ENCODE measurements at places on chromosomes 5 and 9. TPM values are rescaled to one million over a fixed set of nuclear protein-coding genes. Genes with fewer than 3 reads are reported as not detected.

PCDHB10 gene
- not detected for total RNA-seq

FGF1 gene
- total RNA-seq, result not detected

PCDHGA6 gene
- total RNA-seq, result 0.22 TPM

FOXD4L4 gene
- total RNA-seq, result 0.15 TPM

DNA sequence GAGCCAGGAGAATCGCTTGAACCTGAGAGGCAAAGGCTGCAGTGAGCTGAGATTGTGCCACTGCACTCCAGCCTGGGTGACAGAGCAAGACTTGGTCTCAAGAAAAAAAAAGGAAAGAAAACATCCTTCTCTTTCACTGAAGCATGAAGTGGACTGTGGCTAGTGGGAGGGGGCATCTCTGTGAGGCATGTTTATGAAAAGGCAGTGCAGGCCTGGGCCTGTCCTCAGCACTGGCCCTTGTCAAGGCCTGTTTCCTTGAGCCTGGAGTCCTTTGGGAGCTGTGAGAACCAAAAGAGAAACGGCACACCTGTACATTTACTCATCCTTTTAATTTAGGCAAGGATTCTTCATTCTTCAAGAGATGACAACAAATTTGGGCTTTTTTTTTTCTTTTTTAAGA is 18.3 kb upstream of the FUBP3 start:
- no peak overlapping the region for H3K27ac ChIP-seq
- no peaks in the 10 kb centered on the region for H3K36me3 ChIP-seq
- no peaks in the 10 kb centered on the region for H3K27me3 ChIP-seq
- DNase-seq, result no peak
- H3K4me3 ChIP-seq, result no peak overlapping the region

DNA sequence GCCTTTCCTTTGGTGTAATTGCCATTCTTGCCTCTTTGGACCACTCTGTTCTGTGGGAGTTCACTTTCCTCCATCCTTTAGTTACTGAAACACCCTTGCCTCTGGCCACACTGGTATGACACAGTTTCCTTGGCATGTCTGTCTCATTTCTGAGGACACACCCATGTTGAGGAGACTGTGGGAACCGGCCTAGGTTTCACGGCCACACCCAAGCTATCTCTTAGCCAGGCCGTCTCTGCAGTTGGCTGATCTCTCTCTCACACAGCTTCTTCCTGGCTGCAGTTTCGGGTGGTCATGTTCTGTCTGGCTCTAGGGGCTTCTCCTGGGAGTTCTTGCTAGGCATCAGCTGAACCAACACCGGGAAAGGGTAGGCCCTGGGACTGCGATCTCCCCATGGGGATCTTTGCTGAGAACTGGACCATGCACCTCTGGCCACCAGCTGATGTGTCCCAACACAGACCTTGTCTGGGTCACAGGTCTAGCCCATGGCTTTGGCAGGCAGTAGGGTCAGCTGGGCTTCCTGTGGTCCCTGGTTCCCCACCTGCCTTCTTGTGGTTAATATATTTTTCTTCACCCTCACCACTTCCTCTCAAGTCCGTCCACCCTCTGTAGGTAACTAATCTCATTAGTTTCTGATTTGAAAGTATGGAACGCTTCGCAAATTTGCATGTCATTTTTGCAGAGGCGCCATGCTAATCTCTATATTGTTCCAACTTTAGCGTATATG is 24.9 kb downstream of the ARHGEF37 start:
- no peaks in the 10 kb centered on the region for H3K4me1 ChIP-seq
- no peak overlapping the region for H3K4me3 ChIP-seq
- no peaks in the 10 kb centered on the region for H3K27me3 ChIP-seq

- H3K4me1 ChIP-seq, result peaks cover 13% of the 10 kb centered on the region
- H3K36me3 ChIP-seq, result no peaks in the 10 kb centered on the region
- no peaks in the 10 kb centered on the region for H3K27me3 ChIP-seq
- H3K27ac ChIP-seq, result no peak within 1 kb of the TSS
Observed at GRCh38 chr9:137227054-137227852, at the start of gene RNF224. TSS of gene RNF224 (plus strand) at chr9:137227502. CDS start at chr9:137228336, 834 bp downstream.

DNA sequence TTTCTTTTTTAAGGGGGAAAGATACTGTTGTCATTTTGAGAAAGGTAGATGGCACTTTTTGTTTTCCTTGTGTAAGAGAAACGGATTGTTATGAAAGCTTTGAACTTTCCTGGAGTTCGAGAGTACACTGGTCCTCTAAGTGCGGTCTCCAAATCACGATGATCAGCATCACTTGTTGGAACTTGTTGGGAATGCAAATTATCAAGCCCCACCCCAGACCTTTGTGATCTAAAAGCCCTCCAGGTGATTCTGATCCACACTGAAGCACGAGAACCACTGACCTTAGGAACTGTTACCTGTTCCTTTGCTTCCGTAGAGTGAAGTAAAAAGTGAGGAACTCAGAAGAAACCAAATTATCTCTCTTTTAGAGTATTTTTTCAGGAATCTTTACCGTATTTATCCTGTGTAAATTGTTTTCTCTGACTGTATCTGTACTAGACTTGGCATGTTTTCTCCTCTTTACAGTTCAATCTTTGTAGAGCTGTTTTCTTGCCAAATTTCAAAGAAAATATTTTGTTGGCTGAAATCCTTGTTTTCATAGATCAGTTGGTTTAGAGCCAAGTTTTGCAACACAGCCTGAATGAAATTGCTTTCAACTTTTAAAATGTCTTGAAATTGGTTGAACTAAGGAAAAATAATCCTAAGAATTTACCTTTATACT is 4.0 kb downstream of the MAT2B start:
- DNase-seq, result no peak
- H3K27ac ChIP-seq, result peak overlapping the region; percentile 40
- H3K36me3 ChIP-seq, result peaks cover 16% of the 10 kb centered on the region
- peaks cover 51% of the 10 kb centered on the region for H3K4me1 ChIP-seq
- peak overlapping the region; percentile 47 for H3K4me3 ChIP-seq

- H3K36me3 ChIP-seq, result no peaks in the 10 kb centered on the region
- H3K27ac ChIP-seq, result no peak overlapping the region
- H3K4me1 ChIP-seq, result no peaks in the 10 kb centered on the region
- H3K27me3 ChIP-seq, result no peaks in the 10 kb centered on the region
- DNase-seq, result no peak
Observed at GRCh38 chr9:89686126-89686525, 81.3 kb downstream of the GADD45G start.

DNA sequence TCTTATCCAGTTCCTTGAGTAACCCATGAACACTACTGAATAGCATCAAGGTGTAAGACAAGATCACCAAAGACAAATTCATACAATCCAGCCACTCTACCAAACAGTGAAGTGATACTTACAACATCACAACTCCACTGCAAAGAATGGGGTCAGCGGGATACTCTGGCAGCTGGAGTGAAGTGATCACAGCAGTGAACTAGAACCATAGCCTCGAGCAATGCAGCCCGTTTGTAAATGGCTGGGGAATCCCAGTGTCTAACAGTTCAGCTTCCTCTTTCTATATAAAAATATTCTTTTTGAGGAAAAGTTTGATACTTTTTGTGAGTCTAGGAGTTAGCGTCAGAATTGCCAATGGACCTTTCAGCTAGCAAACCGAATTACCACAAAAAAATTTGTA is 515.2 kb downstream of the ZNF608 start:
- no peak for DNase-seq
- H3K27me3 ChIP-seq, result no peaks in the 10 kb centered on the region
- H3K4me3 ChIP-seq, result no peak overlapping the region
- no peaks in the 10 kb centered on the region for H3K4me1 ChIP-seq
